ENCODE measurements at places on chromosomes 4 and X. TPM values are rescaled to one million over a fixed set of nuclear protein-coding genes. Genes with fewer than 3 reads are reported as not detected.
A peak's percentile ranks its signal among the peaks of the same experiment; 100 is the strongest.

DNA sequence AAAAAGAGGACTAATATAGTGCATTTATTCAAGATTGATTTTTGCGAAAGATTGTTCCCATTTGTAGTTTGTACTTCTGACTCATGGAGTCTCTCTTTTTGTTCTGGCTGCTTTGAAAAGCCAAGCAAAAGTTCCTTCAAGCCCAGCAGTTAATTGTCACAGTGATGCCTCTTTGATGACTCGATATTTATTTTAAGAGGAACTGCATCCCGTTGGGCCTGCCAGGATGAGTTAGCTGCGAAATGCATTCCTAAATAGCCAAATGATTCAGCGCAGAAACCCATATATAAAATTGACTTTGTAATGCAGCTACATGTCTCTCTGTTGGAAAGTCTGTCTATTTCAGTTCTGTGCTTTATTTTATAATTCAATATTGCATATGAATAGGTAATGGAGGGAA is 295.1 kb downstream of the GBA3 start:
- DNase-seq: peak; percentile 72

The PDGFC gene
- 64.4 TPM for total RNA-seq

DNA sequence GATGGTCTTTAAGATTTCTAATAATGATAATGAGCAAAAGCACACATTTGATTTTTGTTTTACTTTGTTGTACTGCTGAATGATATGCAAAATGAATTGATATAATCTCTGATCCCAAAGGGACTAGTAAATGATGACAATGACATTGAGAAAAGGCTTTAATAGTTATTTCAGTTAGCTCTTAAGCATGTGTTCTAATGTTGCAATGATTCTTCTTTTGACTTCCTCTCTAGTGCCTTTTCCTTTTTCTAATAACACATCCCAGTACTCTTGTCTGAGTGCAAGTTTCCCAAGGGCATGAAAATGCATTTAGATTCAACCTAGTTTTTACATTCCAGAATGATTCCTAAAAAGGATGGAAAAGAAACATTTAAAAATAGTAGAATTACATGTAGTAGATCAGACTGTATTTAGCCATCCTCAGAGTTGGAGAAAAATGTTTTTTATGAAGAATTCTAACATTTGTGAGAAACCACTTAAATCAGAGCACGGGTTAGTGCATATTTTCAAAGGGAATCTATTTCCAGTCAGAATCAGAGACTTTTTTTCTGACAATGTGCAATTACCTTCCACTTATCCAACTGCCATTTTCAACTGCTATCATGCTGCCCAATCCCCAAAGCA is 508.8 kb downstream of the C4orf33 start:
- no peak for DNase-seq

The BBS12 gene
- 3.5 TPM for total RNA-seq

GRCh38 chr4:81457921-81458520 is 13.7 kb downstream of the RASGEF1B start:
- no peak for DNase-seq

- no peak for DNase-seq
Observed at GRCh38 chr4:32987111-32987510, 2266.9 kb downstream of the PCDH7 start.

DNA sequence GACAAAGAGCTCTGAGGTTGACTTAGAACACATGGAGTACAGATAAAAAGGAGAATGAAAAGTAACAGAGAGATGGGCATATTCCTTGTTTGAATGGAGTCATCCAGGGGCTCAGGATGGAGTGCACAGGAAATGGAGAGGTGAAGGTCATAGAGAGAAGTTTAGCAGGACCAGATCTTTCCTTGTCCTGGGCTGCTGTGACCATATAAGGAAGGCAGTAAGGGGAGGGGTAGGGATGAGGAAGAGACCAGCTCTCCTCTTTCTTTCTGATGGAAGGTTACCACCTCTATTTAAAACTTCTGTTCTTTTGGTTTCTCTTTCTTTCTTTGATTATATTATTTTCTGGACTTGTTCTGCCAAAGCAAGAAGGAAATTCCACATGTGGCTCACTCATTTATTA is 27.0 kb downstream of the AR start:
- no peak for DNase-seq

The HSFX4 gene
- total RNA-seq: not detected

DNA sequence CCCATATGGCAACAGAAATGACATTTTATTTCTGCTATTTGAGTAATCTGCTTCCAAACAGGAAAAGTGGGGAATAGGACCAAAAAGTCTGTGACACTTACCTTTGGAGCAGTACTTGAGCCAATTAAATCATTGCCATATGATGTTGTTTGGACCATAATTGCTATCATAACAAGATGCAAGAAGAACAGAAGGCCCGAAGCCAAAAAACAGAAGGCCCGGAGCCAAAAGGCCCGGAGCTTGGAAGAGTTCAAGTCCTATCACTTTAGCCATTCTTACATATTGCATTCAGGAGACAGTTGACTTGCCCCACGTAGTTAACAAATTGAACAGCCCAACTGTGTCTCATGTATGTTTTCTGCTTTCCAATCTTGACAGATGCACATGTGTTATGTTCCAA is 285.6 kb downstream of the ARHGAP24 start:
- no peak for DNase-seq

The ZNF141 gene
- total RNA-seq: 6.7 TPM

The NR3C2 gene
- not detected for total RNA-seq

DNA sequence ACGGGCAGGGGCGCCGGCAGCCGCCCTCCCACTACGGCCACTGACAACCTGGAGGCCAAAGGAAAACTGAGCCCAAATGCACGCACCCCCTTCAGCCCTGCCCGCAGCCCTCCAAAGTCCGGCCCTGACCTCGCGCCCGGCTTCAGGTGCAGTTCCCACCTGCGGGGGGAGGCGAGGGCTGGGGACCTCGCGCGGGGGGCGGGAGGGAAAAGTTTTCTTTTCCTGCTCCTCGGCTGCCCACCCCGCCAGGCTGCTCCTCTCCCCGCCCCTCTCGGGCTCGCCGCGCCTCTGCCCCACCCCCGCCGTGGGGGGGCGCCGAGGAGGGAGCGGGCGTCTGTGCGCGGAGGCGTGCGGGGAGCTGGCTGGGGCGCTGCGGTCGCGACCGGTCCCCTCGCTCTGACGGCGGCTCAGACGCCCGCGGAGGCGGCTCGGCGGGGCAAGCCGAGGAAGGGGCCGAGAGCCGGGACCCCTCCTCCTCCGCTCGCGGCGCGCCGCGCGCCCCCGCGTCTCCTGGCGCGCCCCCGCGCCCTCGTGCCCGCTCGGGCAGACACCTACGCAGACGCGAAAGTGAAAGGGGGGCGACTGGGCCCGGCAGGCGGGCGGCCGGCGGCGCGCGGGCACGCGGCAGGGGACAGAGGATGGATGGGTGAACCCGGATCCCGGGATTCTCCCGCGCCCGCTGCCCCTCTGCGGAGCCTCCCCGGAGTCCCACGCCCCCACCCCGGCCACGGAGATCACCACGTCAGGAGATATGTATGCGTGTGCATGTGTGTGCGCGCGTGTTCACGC is 3.1 kb upstream of the NR3C2 start:
- DNase-seq: peak; percentile 42

- DNase-seq: no peak
Observed at GRCh38 chr4:44704673-44705072, 21.7 kb downstream of the GNPDA2 start.

DNA sequence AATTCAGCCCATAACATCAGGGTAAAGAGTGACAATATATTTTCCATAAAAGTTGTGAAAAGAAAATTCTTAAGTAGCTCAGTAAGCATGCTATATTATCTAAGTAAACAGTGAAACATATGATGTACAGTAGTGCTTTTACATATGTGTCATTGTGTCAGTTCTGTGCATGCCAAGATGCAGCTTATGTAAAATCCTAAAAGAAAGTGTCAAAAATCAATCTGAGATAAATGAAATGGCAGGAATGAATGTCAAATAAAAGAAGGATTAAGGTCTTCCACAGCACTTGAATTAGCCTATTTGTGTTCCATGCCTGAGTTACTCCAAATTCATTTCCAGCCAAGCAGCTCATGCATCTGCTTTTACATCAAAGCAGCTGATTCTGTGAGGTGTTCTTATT is 452.7 kb upstream of the HS3ST1 start:
- no peak for DNase-seq

GRCh38 chr4:3254302-3255131 is 5.6 kb downstream of the MSANTD1 start:
- no peak for DNase-seq

The TEX13B gene
- not detected for total RNA-seq
